Lung microvascular endothelial cell (primary cell): ENCODE measurements at places on chromosomes 5 and 9. TPM values are rescaled to one million over a fixed set of nuclear protein-coding genes. Genes with fewer than 3 reads are reported as not detected.

GRCh38 chr5:72412283-72413055 is 92.3 kb downstream of the PTCD2 start:
- DNase-seq, result peak; percentile 23

DNA sequence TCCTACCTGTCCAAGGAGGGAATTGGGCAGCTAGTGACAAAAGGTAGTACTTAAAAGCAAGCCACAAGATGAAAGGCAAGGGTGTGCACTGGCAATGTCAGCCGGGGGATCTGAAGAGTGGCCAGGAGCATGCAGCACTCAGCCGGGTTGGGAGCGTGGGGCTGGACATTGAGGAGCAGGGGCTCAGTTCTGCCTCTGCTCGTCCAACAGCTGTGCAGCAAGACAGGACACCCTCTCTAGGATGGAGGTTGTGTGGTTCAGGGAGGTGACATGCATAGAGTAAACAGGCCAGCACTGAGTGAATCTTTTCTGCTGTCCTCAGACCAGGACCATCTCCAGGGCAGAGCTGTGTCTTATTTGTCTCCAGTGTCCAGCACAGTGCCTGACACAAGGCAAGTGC is 235.3 kb downstream of the CRB2 start:
- DNase-seq, result no peak

The BSPRY gene
- not detected in 2 replicates for total RNA-seq

- no peak for DNase-seq
Measured at GRCh38 chr9:135083831-135084230, 3.6 kb upstream of the OLFM1 start.

DNA sequence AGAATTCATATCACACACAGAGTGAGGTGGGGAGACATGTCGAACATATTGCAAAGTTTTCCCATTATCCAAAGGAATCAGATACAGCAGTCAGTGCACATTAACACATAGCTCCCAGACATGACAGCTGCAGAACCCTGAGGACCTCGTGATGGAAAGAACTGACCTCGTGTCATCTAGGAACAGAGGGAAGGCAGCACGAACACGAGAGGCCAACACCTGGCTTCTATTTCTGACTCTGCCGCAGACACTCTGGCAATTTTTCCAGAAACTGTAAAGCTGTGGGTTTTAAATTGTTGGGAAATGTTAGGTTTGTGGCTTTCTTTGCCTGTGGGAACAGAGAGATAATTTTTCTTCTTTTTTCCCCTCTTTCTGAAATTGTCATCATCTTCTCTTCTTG is 315.0 kb upstream of the PIK3R1 start:
- DNase-seq, result no peak

The PCDHAC1 gene
- total RNA-seq, result under 0.01 TPM in 2 replicates

DNA sequence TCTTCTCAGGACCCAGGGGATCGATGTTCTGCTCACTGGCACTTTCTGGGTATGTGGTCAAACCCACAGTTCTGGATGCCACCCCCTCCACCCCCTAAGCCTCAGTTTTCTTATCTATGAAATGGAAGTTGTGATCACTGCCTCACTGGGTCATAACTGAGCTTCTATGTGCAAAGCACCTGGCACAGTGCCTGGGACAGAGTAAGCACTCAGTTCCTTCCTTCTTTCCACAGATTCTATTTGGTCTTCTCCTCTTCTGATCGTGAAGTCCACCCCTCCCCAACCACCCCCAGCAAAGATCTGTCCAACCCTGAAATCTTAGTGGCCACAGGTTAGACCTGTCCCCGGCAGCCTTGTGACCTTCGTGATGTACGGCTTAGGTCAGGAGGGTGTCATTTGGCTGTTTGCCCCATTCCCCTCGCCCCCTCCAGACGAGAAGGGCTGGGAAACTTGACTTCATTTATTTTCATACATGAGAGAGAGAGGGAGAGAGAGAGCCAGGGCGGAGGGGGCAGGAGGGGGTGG is 181.4 kb downstream of the FGF18 start:
- DNase-seq, result peak; percentile 61

The CERT1 gene
- total RNA-seq, result 19.6 and 40.5 TPM in 2 replicates

The SLC6A7 gene
- total RNA-seq, result not detected in 2 replicates
